CD4-positive, alpha-beta T cell (primary cell): ENCODE measurements at places on chromosomes 2 and 18. TPM values are rescaled to one million over a fixed set of nuclear protein-coding genes. Genes with fewer than 3 reads are reported as not detected.

GRCh38 chr18:48490641-48491293 lies 48.1 kb upstream of the CTIF start:
- DNase-seq = no peak

GRCh38 chr2:180101846-180102245 lies 94.7 kb upstream of the CWC22 start:
- no peak for DNase-seq

GRCh38 chr2:150919901-150920300 lies 341.8 kb downstream of the RBM43 start:
- no peak for DNase-seq

DCDC2C gene
- total RNA-seq = not detected

CXCR1 gene
- 0.08 TPM for total RNA-seq

LANCL1 gene
- 23.3 TPM for total RNA-seq

CDH19 gene
- total RNA-seq = not detected

- DNase-seq = no peak
Measured at GRCh38 chr2:185522472-185522871, 216.1 kb upstream of the FSIP2 start.

CRYBA2 gene
- total RNA-seq = not detected

DNA sequence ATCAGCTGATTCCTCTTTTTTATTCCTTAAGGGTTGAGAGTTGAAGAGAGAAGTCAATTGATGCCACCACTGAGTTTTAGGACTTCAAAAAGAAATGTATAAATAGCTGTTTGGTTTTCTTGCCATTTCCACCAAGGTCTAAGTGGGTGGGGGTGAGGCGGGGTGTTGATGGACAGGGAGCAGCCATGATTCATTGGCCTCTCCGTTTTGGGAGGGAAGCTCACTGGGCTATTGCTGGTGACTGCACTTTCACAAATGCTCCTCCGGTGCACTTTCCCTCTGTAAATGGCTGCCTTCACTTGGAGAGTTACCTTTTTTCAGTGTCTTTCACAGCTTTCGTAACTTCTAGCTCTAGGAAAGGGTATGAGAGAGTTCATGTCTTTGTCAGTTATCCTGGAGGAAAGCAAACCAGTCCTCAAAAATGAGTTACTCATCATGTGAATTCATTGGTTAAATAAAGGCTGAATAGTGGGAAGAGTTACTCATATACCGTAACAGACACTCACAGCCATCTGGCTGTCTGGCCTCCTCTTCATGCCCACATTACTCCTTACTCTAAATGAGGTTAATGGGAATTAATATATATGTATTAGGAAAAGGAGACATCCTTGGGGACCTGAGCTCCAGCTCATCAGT lies 17.4 kb upstream of the CTAGE1 start:
- no peak for DNase-seq

- DNase-seq = no peak
Measured at GRCh38 chr18:44893966-44894365, 213.3 kb downstream of the SETBP1 start.

EGR4 gene
- total RNA-seq = 0.17 TPM
